ENCODE measurements at places on chromosomes 2 and 18.

DNA sequence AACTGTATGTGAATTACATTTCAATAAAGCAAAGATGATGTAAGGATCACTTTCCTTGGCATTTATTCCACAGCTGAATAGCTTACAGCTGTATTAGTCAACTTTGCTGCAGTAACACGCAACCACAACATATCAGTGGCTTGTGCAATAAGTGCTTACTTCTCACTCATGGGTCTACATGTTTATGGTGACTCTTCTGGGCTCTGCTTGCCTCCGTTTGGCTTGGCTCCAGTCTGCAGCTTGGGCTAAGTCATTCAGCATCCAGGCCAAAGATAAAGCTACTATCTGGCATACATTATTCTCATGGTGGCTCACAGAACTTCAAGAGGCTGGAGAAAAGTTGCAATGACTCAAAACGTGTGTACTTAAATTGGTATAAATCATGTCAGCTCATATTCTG lies 355.0 kb downstream of the RNF144A start:
- DNase-seq = no peak

- no peak for DNase-seq
Measured at GRCh38 chr2:203704430-203704829, 2.0 kb upstream of the CD28 start.

DNA sequence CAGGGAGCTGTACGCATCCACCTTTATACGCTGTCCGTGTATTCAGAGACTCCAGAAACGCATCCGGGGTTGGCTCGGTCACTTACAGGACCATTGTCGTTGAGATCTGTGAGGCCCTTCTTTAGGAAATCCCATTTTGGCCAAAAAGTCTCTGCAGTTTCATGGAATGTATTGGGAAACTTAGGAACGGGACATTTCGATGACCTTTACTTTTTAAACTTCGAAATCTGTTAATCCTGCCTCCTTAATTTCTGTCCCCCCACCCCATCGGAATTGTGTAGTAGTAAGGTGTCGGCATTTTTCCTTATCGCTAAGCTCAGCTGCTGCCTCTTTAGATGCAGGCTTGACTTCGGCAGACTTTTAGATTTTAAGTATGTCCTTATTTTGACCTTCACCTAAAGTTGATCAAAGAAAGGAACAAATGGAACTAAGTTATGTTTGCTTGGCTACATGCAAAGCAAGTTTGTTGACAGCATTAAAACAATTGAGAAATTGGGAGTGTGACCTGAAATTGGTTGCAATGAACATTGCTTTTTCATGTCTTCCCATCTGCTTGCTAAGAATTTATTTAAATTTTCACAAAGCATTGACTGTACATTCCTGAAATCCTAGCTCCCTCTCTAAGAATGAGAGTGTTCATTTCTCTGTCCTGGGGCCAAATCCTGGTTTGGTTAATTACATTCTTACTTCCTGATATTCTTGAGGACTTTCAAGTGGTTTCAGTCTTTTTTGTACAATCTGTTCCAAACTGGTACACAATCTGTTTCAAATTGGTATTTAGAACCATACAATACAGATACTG lies 884 bp upstream of the RAPH1 start:
- peak; percentile 6 for DNase-seq

DNA sequence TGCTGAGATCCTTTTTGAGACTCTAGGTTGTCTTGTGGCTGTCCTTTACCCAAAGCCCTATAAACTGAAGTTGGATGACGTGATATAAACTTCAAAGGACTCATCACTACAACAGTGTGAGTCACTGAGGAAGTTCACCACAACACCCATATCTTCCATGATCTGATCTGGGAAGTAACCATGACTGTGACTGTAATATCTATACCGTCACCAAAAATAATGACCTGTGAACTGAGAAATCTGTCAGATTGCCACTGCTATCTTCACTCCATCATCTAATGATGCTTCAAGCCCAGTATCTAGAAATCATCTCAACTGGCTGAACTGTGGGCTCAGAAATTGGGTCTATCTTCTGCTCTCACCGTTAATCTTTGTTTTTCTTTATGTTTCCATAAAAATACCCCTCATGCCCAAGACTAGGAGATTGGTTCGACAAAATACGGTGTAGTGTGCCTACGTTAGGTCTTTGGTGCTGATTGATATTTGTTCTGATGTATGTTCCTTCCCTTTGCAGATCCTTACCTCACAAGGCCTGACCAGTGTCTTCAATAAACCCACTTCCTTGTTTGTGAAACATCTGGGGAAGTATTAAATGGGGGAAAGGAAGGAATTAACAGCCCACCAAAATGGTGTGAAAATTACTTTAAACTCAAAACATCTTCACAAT lies 78.2 kb downstream of the MYL12B start:
- DNase-seq = no peak

DNA sequence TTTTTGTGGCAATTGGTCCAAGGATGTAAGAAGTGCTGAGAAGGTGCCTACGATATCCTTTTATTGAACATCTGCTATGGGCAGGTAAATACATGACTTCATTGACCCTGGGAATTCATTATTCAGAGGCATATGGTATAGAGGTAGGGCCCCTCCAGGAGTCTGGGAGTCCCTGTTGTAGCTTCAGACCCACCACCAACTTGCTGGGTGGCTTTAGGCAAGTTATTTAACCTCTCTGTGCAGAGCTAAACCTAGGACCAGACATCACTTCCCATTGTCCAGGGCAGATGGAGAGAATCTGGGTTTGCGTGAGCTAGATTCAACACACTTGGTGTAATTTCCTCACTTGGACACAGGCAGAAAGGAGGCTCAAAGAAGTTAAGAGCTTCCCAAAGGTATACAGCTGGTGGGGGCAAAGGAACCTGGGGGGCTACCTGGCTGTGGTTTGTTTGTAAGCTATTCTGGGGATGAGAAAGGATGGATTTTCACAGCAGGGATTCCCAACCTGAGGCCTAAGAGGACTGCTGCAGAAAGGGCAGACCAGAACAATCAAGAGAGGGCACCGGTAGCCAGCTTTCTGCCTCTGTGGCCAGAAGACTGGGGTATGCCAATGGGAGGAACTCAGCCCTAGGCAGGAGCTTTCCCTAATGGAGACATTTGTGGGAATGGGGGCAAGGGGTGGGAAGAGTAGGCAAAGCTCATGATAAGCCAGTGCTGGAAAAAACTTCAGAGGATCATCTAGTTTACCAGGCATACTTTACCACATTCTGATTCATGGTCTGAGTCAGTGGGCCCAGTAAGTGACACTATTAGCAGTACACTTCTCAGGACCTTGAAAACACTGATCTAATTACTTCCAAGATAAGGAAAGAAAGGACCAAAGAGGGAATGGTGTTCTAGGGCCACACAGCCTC lies 102.7 kb upstream of the SMAD2 start:
- no peak for DNase-seq

- no peak for DNase-seq
Measured at GRCh38 chr2:218081063-218081462, 12.0 kb downstream of the RUFY4 start.

GRCh38 chr2:218228366-218229090 lies 11.5 kb downstream of the ARPC2 start:
- DNase-seq = peak; percentile 22

DNA sequence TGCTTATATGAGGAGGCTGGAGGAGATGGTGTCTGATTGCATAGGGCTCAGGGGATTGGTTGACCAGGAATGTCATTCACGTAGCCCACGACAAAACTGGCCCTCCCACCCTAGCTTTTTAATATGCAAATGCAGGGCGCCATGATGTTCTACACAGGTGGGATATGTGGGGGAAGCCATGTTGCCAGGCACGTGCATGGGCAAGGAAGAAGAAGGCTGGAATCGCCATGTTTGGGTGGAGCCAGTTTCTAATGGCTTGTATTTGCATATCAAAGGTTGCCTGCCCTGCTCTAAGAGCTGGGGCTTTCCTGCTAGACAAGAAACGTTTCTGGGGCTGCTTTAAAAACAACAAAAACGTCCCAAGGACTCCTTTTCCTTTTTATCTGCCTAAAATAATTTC lies 26.5 kb upstream of the LINC00305 start:
- DNase-seq = no peak

GRCh38 chr2:37617119-37617892 lies 54.1 kb downstream of the CDC42EP3 start:
- no peak for DNase-seq

GRCh38 chr2:229412686-229413085 lies 141.6 kb upstream of the PID1 start:
- DNase-seq = no peak

GRCh38 chr2:150472511-150472899 lies 15.0 kb downstream of the RND3 start:
- peak; percentile 37 for DNase-seq

DNA sequence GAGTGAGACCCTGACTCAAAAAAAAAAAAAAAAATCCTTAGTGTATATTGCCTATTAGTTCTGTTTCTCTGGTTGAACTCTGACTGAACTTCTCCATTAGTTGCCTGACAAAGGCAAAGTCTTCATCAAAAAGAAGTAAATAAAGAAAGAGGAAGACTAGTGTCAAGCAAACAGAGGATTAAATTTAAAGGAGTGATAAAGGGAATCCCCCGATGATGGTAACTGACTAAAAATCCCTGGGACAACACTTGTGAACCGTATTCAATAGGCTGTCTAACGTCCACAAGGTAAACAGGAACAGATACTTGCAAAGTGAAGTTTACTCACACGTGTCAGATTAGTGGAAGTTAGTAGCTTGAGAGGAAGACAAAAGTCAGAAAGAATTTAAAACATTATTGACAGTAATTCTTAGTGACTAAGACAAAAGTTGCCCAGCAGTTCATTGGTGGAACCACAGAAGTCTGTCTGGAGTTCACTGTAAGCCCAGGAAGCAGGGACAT lies 26.2 kb upstream of the SPOPL start:
- no peak for DNase-seq

DNA sequence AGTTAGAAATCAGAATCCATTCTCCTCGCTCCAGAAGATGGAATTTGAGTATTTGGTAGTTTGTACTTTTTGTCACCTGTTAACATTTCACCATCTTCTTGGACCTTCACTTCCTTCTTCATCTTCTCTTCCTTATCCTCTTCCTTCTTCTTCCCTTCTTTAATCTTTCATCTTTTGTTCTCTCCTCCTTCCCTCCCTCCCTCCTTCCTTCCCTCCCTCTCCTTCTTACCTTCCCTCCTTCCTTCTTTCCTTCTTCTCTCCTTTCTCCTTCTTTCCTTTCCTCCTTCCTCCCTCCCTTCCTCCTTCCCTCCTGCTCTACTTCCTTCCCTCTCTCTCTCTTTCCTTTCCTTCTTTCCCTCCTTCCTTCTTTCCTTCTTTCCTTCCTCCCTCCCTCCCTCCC lies 31.1 kb upstream of the LTBP1 start:
- no peak for DNase-seq

DNA sequence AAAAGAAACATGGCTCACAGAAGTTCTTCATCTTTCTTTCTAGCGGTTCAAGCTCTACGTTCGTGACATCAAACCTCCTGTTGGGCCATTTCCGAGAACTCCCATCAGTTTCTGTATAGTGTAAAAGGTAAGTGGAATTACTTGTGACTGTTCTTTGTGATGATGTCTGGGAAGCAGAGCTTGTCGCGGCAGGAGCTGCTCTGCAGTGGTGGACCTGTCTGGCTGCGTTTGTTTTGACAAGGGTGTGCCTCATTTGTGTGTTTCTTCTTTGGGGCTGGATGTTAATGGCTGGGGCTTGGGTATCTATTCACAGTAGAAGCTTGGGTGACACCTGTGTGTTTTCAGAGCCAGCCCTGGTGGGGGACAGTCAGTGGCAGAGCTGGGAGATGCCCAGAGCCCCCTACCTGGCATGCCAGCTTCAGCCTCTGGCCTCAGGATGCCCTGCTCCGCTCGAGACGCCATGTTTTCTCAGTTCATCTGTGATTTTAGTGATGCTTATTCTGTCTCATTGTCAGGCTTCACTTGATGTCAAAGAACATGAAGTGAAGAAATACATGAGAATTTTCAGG lies 59.6 kb downstream of the LDLRAD4 start:
- DNase-seq = no peak

DNA sequence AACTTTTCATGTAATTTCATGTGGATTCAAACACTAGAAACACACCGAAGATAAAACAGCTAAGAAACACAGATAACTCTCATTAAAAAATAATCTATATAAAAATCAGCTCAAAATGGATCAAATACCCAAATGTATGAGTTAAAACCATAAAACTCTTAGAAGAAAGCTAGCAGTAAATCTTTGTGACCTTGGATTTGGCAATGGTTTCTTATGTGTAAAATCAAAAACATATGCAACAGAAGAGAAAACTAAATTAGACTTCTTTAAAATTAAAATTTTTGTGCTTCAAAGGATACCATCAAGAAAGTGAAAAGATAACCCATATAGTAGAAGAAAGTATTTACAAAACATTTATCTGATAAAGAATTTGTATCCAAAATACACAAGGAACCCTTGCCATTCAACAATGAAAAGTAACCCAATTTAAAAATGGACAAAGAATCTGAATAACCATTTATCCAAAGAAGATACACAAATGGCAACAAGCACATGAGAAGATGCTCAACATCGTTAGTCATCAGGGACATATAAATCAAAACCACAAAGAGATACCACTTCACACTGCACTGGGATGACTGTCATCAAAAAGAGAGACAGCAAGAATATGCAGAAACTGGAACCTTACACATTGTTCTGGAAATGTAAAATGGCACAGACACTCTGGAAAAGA lies 27.5 kb downstream of the GAREM1 start:
- DNase-seq = no peak

GRCh38 chr2:190896477-190896876 lies 15.9 kb downstream of the GLS start:
- no peak for DNase-seq

GRCh38 chr2:127185093-127185492 lies 35.0 kb downstream of the CYP27C1 start:
- peak; percentile 27 for DNase-seq

GRCh38 chr18:45324495-45325113 lies 290.7 kb upstream of the SLC14A2 start:
- peak; percentile 4 for DNase-seq

DNA sequence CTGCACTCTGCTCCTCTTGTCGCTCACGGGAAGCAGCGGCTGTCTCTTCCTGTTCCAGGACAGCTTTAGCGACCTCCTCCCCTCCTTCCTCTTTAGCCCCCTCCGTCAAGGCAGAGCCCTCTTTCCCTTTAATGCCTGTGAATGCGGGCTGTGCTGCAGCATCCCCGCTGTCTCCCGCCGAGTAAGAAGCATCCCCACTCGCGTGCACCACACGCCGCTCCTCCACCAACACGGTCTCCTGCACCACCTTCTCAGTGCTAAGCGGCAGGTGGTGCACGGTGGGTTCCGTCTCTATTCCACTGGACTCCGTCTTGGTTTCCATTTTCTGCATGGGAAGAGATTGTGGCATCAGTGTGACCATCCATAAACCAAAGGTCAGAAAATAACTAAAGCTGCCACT lies 101.6 kb upstream of the ZBTB14 start:
- no peak for DNase-seq

DNA sequence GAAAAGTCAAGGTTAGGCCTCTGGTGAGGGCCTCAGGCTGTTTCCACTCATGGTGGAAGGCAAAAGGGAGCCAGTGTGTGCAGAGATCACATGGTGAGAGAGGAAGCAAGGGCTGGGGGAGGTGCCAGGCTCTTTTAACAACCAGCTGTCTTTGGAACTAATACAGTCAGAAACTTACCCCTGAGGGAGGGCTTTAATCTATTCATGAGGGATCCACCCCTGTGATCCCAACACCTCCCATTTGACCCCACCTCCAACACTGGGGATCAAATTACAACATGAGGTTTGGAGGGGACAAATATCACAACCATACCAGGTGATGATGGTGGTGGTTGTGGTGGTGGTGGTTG lies 10.9 kb downstream of the POLI start:
- peak; percentile 8 for DNase-seq

- no peak for DNase-seq
Measured at GRCh38 chr2:11281186-11281585, 63.2 kb downstream of the ROCK2 start.

GRCh38 chr2:134670955-134671354 lies 47.8 kb downstream of the TMEM163 start:
- no peak for DNase-seq

Data from A673 (cell line).